Activated effector memory CD4-positive, alpha-beta T cell treated with anti-CD3 and anti-CD28 coated beads, Interleukin-2, amount 50 U/mL, for 16 hours (primary cell): ENCODE measurements at places on chromosomes 3 and 15.

GRCh38 chr3:46662771-46663551 is 30.5 kb downstream of the ALS2CL start:
- DNase-seq, result peak; percentile 36

GRCh38 chr3:64918989-64919388 is 231.2 kb upstream of the ADAMTS9 start:
- no peak for DNase-seq

- no peak for DNase-seq
Measured at GRCh38 chr15:88393719-88394519, 73.3 kb downstream of the MRPL46 start.

- DNase-seq, result no peak
Measured at GRCh38 chr15:51051776-51052175, 42.9 kb downstream of the TNFAIP8L3 start.

DNA sequence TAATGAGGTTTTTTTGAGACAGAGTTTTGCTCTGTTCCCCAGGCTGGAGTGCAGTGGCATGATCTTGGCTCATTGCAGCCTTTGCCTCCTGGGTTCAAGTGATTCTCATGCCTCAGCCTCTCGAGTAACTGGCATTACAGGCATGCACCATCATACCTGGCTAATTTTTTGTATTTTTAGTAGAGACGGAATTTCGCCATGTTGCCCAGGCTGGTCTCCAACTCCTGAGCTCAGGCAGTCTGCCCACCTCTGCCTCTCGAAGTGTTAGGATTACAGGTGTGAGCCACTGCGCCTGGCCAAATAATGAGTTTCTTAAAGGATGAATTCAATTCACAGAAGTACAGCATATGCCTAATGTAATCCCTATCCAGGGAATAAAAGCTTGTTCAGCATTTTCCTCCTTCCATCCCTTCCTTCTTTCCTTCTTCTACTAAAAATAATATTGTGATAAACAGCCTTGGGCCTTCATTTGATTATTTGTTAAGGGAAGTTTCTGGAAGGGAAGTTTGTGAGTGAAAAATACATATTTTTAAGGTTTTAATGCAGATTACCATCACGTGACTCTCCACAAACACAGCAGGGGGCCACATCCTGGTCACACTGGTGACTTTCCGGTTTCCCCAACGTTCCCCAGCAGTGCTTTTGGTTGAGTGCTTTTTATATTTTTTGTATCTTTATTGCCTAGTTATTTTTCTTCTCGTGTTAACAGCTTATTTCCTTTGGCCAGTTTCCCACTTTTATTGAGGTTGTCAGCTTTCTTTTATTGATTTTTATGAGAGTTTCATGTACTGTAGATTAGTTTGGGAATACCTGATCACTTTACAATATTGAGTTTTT is 116.8 kb downstream of the USP13 start:
- no peak for DNase-seq

DNA sequence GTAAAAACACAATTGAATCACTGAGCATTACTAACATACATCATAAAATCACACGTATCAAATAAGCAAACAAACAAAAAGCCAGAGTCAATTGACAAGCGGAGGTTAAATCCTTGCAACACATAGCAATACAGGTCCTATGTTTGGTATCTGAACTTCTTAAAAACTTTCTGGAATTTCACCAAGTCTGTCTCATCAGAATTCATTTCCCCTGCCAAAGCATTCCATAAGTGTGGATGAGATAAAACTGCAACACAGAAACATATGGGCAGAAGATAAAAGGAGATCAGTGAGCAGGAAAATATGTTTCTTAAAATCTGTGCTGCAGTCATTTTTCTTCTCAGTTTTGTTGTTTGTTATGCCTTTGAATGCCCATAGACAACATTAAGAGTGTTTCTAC is 1155.5 kb downstream of the TBL1XR1 start:
- no peak for DNase-seq
